ENCODE measurements at places on chromosomes 11 and 22. TPM values are rescaled to one million over a fixed set of nuclear protein-coding genes. Genes with fewer than 3 reads are reported as not detected.

GRCh38 chr22:32801537-32802236, at the start of gene TIMP3:
TSS of gene TIMP3 (plus strand) at chr22:32801705. CDS start at chr22:32802002, 297 bp downstream.
- no peak within 1 kb of the TSS for H3K4me3 ChIP-seq
- no peaks in the 10 kb centered on the region for H3K36me3 ChIP-seq
- no peak within 1 kb of the TSS for H3K27ac ChIP-seq
- peaks cover 8% of the 10 kb centered on the region for H3K27me3 ChIP-seq
- peak; percentile 59 for DNase-seq

DNA sequence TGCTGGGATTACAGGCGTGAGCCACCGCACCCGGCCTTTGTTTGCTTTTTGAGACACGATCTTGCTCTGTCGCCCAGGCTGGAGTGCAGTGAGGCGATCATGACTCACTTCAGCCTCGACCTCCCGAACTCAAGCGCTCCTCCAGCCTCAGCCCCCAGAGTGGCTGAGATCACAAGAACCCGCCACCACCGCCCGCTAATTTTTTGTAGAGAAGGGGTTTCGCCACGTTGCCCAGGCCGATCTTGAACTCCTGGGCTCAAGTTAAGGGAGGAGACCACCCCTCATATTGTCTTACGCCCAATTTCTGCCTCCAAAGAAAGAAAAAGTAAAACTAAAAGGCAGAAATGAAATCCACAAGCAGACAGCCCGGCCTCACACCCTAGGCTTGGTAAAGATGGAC, 1.5 kb upstream of the POLA2 start:
- no peak overlapping the region for H3K27ac ChIP-seq
- H3K4me1 ChIP-seq: peaks cover 6% of the 10 kb centered on the region
- H3K4me3 ChIP-seq: no peak overlapping the region

DNA sequence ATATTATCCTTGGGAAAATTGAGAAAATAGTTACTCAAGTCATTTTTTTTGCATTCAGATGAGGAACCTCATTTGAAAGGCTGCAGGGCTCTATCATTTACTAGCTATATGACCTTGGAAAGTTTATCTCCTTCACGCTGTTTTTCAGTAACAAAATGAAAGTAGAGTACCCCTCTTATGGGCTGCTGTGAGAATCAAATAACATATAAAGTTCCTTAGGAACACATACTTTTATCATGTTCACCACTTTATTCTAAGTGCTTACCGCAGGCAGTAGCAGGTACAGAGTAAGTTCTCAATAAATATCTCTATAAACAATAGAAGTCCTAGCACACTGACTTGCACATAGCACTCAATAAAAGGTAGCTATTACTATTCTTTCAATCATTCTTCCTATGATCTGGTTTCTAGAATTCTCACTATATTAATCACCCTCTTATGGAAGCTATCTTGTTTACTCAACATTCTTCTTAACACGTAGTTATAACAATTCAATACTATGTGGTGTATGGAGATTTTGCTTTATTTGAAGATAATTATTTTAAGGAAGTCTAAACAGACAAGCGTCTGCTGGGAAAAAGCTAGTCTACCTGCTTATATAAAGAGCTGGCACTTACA, 1.9 kb downstream of the C11orf71 start:
- H3K4me1 ChIP-seq: peaks cover 3% of the 10 kb centered on the region
- no peaks in the 10 kb centered on the region for H3K27me3 ChIP-seq
- H3K27ac ChIP-seq: peak overlapping the region; percentile 16
- no peak for DNase-seq

DNA sequence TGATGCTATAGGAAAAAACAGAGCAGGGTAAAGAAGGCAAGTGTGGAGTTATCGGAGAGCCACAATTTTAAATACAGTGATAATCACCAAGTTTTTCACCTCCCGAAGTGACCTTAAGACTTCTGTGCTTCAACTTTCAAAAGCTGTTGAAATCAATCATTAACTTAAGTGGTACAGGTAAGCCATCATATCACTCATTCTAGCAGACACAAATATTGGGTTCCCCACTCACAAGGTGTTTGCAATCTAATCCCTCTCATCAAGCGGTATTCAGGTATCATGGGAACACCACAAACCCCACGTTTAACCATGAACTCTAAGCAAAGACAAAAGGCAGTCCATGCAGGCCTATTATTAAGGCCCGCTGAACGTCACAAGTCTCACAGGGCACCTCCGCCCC, 26.8 kb downstream of the LARGE1 start:
- H3K4me1 ChIP-seq: no peaks in the 10 kb centered on the region
- no peak overlapping the region for H3K27ac ChIP-seq
- H3K4me3 ChIP-seq: no peak overlapping the region

- H3K27me3 ChIP-seq: no peaks in the 10 kb centered on the region
- H3K27ac ChIP-seq: no peak overlapping the region
- DNase-seq: no peak
- no peak overlapping the region for H3K4me3 ChIP-seq
- H3K36me3 ChIP-seq: no peaks in the 10 kb centered on the region
- no peaks in the 10 kb centered on the region for H3K4me1 ChIP-seq
Measured at GRCh38 chr11:103737747-103738146, 298.7 kb upstream of the DDI1 start.

- no peak overlapping the region for H3K4me3 ChIP-seq
- H3K36me3 ChIP-seq: no peaks in the 10 kb centered on the region
- no peak overlapping the region for H3K27ac ChIP-seq
Measured at GRCh38 chr11:128689948-128690664, 3.8 kb upstream of the FLI1 start.

DNA sequence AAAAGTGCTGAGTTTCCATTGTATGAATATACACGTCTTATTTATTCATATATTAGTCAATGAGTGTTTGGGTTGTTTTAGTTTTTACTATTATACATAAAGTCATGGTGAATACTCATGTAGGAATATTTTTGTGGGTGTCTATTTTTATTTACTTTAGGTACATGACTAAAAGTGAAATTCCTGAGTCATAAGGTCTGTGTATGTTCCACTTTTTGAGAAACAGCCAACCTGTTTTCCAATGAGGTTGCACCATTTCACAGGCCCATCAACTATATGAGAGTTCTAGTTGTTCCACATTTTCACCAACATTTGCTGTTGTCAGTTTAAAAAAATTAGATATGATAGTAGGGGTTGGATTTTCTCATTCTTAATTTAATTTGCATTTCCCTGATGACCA, 6.6 kb upstream of the OR6X1 start:
- no peak for DNase-seq
- H3K4me1 ChIP-seq: no peaks in the 10 kb centered on the region
- peaks cover 6% of the 10 kb centered on the region for H3K27me3 ChIP-seq
- H3K36me3 ChIP-seq: no peaks in the 10 kb centered on the region
- no peak overlapping the region for H3K27ac ChIP-seq
- no peak overlapping the region for H3K4me3 ChIP-seq

GRCh38 chr11:43518408-43519160, 159.9 kb downstream of the TTC17 start:
- H3K27me3 ChIP-seq: peaks cover 9% of the 10 kb centered on the region
- H3K4me1 ChIP-seq: no peaks in the 10 kb centered on the region
- H3K4me3 ChIP-seq: no peak overlapping the region
- DNase-seq: no peak
- no peak overlapping the region for H3K27ac ChIP-seq
- no peaks in the 10 kb centered on the region for H3K36me3 ChIP-seq

- no peaks in the 10 kb centered on the region for H3K27me3 ChIP-seq
- peaks cover 20% of the 10 kb centered on the region for H3K36me3 ChIP-seq
- no peak overlapping the region for H3K27ac ChIP-seq
- peaks cover 63% of the 10 kb centered on the region for H3K4me1 ChIP-seq
- no peak for DNase-seq
- H3K4me3 ChIP-seq: no peak overlapping the region
Measured at GRCh38 chr11:61775106-61775505, 17.3 kb downstream of the TMEM258 start.

DNA sequence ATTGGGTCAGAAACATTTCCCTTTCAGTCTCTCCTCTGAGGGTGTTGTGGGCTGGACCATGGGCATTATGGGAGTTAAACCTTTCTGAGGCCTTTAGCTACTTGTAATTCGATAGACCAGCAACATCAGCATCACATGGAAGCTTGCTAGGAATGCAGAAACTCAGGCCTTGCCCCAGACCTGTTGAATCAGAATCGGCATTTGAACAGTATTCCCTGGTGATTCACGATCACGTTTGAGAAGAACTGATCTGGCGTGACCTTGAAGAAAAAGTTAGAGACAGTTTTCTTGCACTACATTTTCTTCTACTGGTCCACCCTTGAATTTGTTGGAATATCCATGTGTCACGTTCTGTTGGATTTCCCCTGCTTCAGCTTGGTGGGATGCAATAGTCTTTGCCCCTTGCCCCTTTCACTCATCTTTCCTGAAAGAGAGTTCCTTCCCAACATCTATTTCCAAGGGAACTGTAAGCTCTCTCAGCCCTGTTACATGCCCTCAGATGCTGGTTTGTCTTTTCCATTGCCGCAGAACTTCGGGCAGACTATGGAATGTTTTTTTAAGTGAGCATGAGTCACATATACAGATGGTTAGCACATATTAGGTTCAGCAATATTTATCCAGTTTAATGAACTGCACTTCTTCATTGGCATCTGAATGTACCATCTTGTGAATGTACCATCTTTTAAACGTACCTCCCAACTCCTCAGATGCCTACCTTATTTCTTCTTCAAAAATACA, 23.9 kb downstream of the EHF start:
- no peak overlapping the region for H3K4me3 ChIP-seq
- no peak overlapping the region for H3K27ac ChIP-seq
- DNase-seq: no peak
- no peaks in the 10 kb centered on the region for H3K36me3 ChIP-seq
- no peaks in the 10 kb centered on the region for H3K27me3 ChIP-seq

DNA sequence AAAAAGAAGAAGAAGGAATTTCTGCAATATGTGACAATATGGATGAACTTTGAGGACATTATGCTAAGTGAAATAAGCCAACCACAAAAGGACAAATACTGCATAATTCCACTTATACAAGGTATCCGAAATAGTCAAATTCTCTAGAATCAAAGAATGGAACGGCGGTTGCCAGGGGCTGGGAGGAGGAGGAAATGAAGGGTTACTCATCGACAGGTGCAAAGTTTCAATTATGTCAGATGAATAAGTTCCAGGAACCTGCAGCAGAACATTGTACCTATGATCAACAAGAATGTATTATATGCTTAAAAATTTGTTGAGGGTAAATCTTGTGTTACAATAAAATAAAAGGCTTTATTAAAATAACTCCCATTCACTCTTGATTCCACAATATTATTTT, 49.0 kb downstream of the SC5D start:
- no peak for DNase-seq
- H3K4me1 ChIP-seq: no peaks in the 10 kb centered on the region
- no peak overlapping the region for H3K4me3 ChIP-seq
- H3K36me3 ChIP-seq: no peaks in the 10 kb centered on the region
- H3K27ac ChIP-seq: no peak overlapping the region
- peaks cover 8% of the 10 kb centered on the region for H3K27me3 ChIP-seq

- H3K4me1 ChIP-seq: 0 out of 2 replicates have a peak, but pooled peaks cover 2% of the 10 kb centered on the region
- no peak overlapping the region for H3K27ac ChIP-seq
- DNase-seq: no peak
- H3K36me3 ChIP-seq: no peaks in the 10 kb centered on the region
Measured at GRCh38 chr11:87185228-87185627, 147.5 kb downstream of the TMEM135 start.

DNA sequence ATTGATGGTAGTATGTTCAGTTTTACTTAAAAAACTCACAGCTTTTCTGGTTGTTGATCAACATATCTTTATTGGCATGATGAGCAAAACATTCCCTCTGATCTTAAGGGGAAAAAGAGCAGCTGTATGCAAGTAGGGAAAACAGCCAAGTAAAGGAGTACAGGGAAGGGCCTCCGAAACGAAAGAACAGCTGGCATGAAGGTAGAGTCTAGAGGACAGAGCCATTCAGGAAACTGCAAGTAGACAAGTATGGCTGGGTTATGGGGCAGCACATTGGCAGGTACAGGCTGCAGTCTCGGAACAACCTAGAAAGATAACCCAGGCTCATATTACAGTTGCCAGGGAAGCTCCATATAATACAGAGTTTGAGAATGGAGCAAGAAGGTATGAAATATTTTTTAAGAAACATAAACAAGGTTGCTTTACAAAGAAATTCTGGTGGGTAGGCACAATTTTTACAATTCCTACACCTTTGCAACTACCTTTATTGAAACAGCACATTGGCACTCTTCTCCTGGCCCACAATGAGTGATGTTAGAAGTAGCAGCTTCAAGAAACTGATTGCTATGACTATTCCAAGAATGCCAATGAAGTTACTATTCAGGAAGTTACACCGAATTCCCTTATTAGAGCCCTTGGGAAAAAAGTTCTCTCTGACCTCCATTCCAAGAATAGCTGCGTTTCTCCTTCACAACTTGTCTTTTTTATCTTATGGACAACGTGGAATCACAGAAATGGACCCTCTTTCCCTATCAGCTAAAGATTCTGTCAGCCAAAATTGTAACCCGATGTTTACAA, 45.2 kb downstream of the LGR4 start:
- peaks cover 11% of the 10 kb centered on the region for H3K4me1 ChIP-seq
- H3K36me3 ChIP-seq: no peaks in the 10 kb centered on the region
- no peaks in the 10 kb centered on the region for H3K27me3 ChIP-seq
- H3K27ac ChIP-seq: no peak overlapping the region
- no peak for DNase-seq
- H3K4me3 ChIP-seq: no peak overlapping the region

- no peaks in the 10 kb centered on the region for H3K27me3 ChIP-seq
- H3K27ac ChIP-seq: peak overlapping the region; percentile 56
- H3K4me1 ChIP-seq: peaks cover 20% of the 10 kb centered on the region
- peak overlapping the region; percentile 27 for H3K4me3 ChIP-seq
Measured at GRCh38 chr11:554428-555226, 5.9 kb downstream of the LMNTD2 start.

- DNase-seq: no peak
- H3K27me3 ChIP-seq: no peaks in the 10 kb centered on the region
Measured at GRCh38 chr11:61293867-61294716, 1.0 kb downstream of the VWCE start.

DNA sequence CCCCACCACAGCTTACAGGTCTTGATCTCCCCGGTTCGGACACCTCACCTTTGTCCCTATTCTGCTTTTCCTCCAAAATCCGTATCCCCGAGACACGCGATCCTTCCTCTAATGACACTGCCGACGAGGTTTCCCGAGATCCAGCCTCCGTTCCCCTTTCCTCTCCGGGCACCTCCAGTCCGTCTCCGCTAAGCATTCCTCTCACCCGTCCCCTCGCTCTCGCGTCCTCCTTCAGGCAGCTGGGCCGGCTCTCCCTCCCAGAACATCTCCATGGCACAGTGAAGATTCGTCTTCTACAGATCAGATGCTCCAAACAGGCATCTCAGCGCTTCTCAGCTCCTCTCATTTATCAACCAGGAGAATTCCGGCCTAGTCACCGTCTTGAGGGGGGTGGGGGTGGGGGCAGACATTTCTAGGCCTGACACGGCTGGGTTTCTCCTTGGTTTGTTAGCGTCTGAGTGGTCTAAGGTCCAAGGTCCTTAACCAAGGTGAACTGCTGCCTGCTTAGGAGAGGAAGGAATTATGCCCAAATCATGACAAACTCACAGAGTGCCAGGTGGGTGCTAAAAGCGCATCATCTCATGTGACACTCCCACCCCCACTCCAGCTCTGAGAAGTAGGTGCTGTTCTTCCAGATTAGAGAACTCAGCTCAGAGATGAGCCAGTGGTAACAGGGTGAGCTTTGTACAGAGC, at the start of gene SPTBN2:
TSS of gene SPTBN2 (minus strand) at position 524 of the 693 bp plus-strand sequence. CDS start 7,976 bp downstream, outside the sequence.
- peaks cover 23% of the 10 kb centered on the region for H3K4me1 ChIP-seq
- peak within 1 kb of the TSS; percentile 68 for H3K27ac ChIP-seq

The TUG1 gene
- total RNA-seq: 58.9 TPM

The RFPL1 gene
- not detected for total RNA-seq

The TSKU gene
- 14.1 TPM for total RNA-seq

The SLC22A8 gene
- not detected for total RNA-seq

The RASD2 gene
- not detected for total RNA-seq

The KRTAP5-8 gene
- not detected for total RNA-seq

The ART5 gene
- 0.29 TPM for total RNA-seq

The POGLUT3 gene
- total RNA-seq: 18.0 TPM

Measured in K562 (cell line).